Temporal lobe (tissue), 4 donors: ENCODE measurements at places on chromosomes 3 and 15. TPM values are rescaled to one million over a fixed set of nuclear protein-coding genes. Genes with fewer than 3 reads are reported as not detected.

SPINT1 gene
- 1.5 TPM for total RNA-seq

DZIP3 gene
- 49.9 TPM for total RNA-seq

LIPH gene
- not detected for total RNA-seq

GP5 gene
- total RNA-seq, result under 0.01 TPM

GNAT1 gene
- not detected for total RNA-seq

KIF23 gene
- total RNA-seq, result 4.7 TPM

TIGIT gene
- total RNA-seq, result under 0.01 TPM

KLHL6 gene
- 0.49 TPM for total RNA-seq

P2RY12 gene
- 15.0 TPM for total RNA-seq

CHRM5 gene
- 1.2 TPM for total RNA-seq

MAGI1 gene
- 40.8 TPM for total RNA-seq

UBE2E2 gene
- total RNA-seq, result 81.9 TPM

INSYN1 gene
- total RNA-seq, result 24.1 TPM

CPN2 gene
- not detected for total RNA-seq

POLQ gene
- total RNA-seq, result 2.0 TPM

AEN gene
- total RNA-seq, result 2.7 TPM

MGLL gene
- 35.7 TPM for total RNA-seq

DGKG gene
- total RNA-seq, result 3.7 TPM

AADAC gene
- total RNA-seq, result not detected

FILIP1L gene
- 2.2 TPM for total RNA-seq

VGLL3 gene
- total RNA-seq, result 2.0 TPM

CKMT1A gene
- total RNA-seq, result 4.7 TPM

GPR176 gene
- 32.7 TPM for total RNA-seq

NPAP1 gene
- 0.49 TPM for total RNA-seq

HIGD2B gene
- total RNA-seq, result not detected

CTDSPL gene
- 11.8 TPM for total RNA-seq

NLGN1 gene
- total RNA-seq, result 61.0 TPM

SENP8 gene
- total RNA-seq, result 3.4 TPM

CRYGS gene
- 1.5 TPM for total RNA-seq

GPR160 gene
- 2.2 TPM for total RNA-seq

SLCO3A1 gene
- 9.3 TPM for total RNA-seq

C2CD4A gene
- total RNA-seq, result not detected

THBS1 gene
- total RNA-seq, result 29.5 TPM

IQCF5 gene
- total RNA-seq, result not detected

FGD5 gene
- total RNA-seq, result 3.4 TPM

LRRC31 gene
- total RNA-seq, result not detected

SCAMP5 gene
- total RNA-seq, result 49.2 TPM

WDR93 gene
- total RNA-seq, result 0.25 TPM

PTH1R gene
- total RNA-seq, result 0.98 TPM

CYP8B1 gene
- not detected for total RNA-seq

CPB1 gene
- not detected for total RNA-seq

ZBED2 gene
- total RNA-seq, result not detected

AGBL1 gene
- 0.98 TPM for total RNA-seq

HMCES gene
- 21.4 TPM for total RNA-seq

DUSP7 gene
- total RNA-seq, result 7.9 TPM

RYR3 gene
- total RNA-seq, result 12.5 TPM

ADAMTSL3 gene
- 16.2 TPM for total RNA-seq
